EH (cell line): ENCODE measurements at places on chromosomes 2 and 18.

DNA sequence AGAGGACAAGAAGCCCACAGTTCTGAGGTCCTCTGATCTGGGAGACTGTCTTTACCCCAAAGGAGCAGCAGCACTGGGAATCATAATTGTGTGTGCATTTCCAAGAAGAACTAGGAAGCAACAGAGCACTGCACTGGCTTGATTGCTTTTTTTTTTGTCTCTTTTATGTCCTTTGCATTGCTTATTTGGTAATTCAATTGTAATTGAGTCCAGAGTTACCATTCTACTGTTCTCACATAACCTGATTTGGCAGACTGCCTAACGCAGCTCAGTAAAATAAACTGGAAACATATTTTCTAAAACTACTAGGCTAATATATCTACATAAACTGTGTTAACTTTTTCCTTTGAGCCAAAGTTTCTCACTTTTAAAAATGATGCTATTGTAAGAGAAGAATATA lies 190.3 kb upstream of the SLC8A1 start:
- DNase-seq: peak; percentile 27

DNA sequence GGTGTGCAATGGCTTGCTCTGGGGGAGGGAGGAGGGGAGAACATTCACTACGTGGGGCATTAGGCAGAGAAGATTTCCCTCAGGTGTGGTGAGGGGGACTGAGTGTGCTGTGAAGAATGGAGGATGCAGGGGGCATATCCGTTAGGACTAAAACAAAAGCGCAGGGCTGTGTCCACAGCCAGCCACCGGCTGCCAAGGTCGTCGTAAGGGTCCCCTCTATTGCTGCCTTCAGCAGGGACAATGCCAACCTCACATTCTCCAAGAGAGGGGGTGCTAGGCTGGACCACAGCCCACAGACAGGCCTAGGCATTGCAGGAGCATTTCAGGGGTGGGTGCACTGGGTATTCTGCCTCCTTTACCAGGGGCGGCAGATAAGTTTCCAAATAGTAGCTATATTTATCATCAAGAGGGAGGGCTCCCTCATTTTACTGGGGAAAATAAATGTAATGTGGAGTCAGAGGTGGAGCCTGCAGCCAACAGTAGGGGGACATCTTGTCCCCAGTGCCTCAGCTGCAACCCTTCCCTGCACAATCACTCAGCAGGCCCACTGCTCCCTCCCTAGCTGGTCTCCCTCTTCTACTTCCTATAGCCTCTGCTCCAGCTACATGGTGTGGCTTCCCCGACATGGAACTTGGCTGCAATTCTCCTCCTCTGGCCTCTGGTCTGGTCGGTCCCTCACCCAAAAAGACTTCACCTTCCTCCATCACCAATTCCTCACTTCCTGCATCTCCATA lies 74.9 kb upstream of the OTOF start:
- no peak for DNase-seq

DNA sequence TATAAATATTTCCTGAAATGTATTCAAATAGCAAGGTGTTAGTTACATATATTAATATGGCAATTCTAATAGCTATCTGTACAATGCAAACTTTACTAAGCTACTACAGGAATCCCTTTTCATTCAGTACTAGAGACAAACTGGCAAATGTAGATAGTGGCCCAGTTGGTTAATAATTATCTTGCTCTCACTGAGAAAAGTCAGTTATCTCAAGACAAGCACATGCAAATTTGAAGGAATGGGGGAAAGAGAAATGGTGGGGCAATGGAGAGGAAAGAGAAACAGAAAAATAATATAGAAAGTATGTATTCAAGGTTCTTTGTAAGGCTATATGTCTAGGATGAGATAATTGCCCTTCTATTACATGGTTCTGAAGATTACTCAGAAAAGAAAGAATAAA lies 280.0 kb downstream of the FIGN start:
- DNase-seq: no peak

GRCh38 chr2:218746470-218746795 lies 35.5 kb upstream of the CYP27A1 start:
- peak; percentile 4 for DNase-seq

DNA sequence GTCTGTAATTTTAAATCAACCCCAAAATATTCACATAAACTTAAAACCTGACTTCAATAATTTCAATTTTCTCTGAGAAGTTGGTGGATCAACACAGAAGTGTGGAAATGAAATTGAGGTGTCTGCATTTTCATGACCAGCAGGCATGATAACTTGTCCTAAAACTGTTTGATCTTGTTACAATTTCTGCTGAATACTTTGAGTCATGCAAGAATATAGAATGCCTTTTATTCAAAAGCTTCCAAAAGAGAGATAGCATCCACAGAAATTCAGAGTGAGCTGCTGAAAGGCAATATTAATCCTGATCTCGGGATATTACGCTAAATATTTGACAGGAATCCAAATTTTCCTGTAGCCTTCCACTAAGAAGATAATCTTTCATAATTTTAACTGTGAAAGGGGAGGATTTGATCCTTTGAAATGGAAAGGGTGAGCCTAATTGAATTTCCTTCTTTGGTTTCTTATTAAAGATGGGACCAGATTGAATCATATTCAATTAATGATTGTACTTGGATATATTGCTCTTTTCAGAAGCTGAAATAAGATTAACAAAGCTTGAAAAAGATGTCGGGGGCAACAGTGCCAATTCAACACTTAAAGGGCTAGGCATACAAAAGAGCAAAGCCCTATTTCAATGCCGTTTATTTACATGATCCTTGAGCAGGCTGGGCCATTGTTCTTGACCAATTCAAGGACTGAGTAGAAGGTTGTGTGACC lies 129.3 kb downstream of the NCKAP5 start:
- DNase-seq: no peak

GRCh38 chr2:200373973-200374416 lies 67.5 kb downstream of the SPATS2L start:
- no peak for DNase-seq

- DNase-seq: no peak
These were observed 14.4 kb downstream of the FBXO41 start for GRCh38 chr2:73269686-73270465.

DNA sequence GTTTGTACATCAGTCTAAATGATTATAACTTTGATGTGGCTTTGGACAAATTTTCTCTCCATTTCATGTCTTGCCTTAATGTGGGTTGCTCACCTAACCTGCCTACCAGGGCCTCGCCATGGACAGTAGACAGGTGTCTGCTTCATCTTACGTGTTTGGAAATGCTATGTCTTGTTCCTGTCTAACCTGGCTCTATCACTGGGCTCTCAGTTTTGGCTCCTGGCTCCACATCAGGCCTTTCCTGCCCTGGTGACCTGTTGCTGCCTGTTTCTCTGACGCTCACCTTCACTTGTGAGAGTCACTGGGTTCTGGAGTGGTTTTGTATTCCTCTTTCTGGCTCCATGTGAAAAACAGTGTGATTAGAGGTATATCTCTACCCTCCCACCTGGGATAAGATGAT lies 65.9 kb downstream of the PHLPP1 start:
- no peak for DNase-seq

DNA sequence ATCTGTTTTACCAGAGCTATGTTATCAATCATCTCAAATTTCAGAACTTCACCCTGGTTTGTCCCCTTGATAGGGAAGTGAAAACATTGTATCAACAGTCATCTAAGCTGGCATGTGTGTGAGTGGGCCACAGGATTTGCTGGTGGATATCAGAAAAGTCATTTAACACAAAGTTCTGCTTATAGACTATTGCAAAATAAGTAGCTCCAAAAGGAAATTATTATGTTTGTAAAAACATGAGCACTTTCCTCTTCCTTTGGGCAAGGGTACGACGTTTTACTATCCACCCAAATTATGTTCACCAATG lies 20.7 kb upstream of the COPS8 start:
- no peak for DNase-seq
